Activated CD8-positive, alpha-beta T cell treated with anti-CD3 and anti-CD28 coated beads for 36 hours (primary cell): ENCODE measurements at places on chromosomes 4 and X.

DNA sequence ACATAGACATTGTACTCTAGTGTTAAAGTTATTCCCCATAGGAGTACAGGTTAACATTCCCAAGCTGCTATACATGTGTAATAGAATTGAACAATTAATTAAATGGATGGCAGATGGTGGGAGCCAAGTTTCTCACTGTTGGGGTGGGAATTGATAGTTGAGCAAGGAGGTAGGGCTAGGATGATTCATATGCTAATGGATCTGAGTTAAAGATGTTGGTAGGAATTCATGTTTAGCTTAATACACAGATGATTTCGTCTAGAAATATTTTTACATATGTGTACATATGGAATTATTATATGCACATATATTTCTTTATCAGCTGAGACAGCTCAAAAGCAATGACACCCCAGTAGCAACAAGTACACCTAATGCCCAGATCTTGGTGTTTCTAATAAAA is 26.1 kb upstream of the PAPSS1 start:
- no peaks in the 10 kb centered on the region for H3K36me3 ChIP-seq
- no peak for DNase-seq
- H3K4me1 ChIP-seq = peaks cover 3% of the 10 kb centered on the region
- H3K27me3 ChIP-seq = peaks cover 13% of the 10 kb centered on the region
- H3K27ac ChIP-seq = no peak overlapping the region

GRCh38 chr4:111905511-111905910 is 239.7 kb upstream of the FAM241A start:
- H3K4me1 ChIP-seq = no peaks in the 10 kb centered on the region
- no peak for DNase-seq
- H3K27ac ChIP-seq = no peak overlapping the region
- H3K27me3 ChIP-seq = no peaks in the 10 kb centered on the region
- no peaks in the 10 kb centered on the region for H3K36me3 ChIP-seq

GRCh38 chr4:156829201-156829873 is 142.3 kb downstream of the PDGFC start:
- H3K4me1 ChIP-seq = no peaks in the 10 kb centered on the region
- no peaks in the 10 kb centered on the region for H3K27me3 ChIP-seq
- DNase-seq = no peak
- H3K36me3 ChIP-seq = no peaks in the 10 kb centered on the region

DNA sequence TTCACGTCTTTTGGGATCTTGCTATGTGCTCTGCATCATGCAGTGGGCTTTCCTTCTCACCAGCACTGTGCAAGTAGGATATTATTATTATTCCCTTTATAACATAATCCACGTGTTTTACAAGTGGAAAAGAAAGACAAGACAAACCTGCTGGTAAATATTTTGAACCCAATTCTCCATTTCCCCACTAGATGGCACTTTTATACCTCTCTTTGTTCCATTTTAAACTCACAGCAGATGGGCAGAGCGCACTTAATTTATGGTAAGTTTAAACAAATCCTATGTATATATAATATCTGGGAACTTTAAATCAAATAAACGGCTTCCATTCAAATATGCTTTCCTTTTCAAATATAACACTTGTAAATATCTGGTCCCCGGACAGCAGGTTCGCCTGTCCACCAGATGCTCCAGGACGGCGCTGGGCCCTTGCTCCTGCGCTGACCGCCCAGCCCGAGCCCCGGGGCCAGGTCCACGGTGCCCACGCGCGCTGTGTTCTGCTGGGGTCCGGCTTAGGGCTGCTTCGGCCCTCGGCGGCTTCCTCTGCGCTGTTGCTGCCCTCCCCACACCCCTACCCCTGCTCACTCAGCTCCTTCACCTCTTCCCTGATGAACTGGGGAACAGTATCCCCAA is 31.1 kb downstream of the F11 start:
- H3K36me3 ChIP-seq = no peaks in the 10 kb centered on the region
- H3K27ac ChIP-seq = no peak overlapping the region
- DNase-seq = no peak
- H3K4me3 ChIP-seq = no peak overlapping the region

GRCh38 chr4:27068151-27068867 is 207.7 kb downstream of the STIM2 start:
- peaks cover 3% of the 10 kb centered on the region for H3K27me3 ChIP-seq
- DNase-seq = no peak

GRCh38 chr4:38328989-38329729 is 334.8 kb upstream of the KLF3 start:
- no peak for DNase-seq
- peaks cover 63% of the 10 kb centered on the region for H3K4me1 ChIP-seq
- peaks cover 3% of the 10 kb centered on the region for H3K36me3 ChIP-seq

DNA sequence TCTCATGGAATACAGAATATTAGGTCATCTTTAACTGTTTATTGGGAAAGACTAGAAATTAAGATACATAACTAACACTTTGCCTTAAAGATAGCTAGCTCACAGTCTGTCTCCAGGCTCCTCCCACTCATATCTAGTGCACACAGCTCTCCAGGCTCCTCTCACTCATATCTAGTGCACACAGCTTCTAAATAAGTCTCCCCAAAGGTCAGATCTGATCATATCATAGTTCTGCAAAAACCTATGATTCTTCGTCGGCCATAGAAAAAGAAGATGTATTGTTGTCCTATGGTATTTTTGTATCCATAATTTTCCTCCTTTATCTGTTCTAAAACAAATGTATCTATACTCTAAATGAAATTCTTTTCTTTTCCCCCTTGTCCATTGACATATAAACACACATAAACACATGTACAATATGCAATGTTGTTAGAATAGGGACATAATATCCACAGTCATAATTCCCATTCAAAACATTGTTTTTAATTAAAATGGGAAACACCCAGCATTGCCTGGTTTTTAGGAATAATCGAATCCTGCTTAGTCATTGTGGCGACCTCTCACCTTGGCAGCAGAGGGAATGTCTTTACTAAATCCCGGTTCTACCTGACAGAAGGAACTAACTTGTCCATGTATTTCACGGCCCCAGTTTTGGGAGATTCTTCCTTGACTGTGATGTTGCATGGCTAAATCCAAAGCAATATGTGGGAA is 1282.0 kb downstream of the PCDH7 start:
- no peak overlapping the region for H3K27ac ChIP-seq
- H3K4me3 ChIP-seq = no peak overlapping the region
- H3K4me1 ChIP-seq = no peaks in the 10 kb centered on the region
- H3K27me3 ChIP-seq = no peaks in the 10 kb centered on the region

DNA sequence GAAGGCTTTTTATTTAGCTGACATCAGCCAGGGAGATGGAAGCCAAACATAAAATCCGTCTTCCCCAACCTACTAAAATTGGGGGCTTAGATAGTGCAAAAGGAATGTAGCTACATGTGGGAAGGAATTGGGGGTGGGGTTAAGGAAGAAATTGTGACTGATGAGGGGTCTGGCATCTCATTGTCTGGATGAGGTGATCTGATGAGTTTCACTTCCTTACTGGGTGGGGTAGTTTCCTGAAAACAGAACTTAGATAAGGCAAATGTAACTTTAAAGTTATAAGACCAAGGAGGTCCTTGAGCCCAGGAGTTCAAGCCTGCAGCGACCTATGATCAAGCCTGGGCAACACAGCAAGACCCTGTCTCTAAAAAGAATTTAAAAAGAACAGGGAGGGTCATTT is 105.5 kb upstream of the NEIL3 start:
- H3K4me1 ChIP-seq = no peaks in the 10 kb centered on the region
- no peak for DNase-seq
- H3K4me3 ChIP-seq = no peak overlapping the region
- no peak overlapping the region for H3K27ac ChIP-seq
- no peaks in the 10 kb centered on the region for H3K36me3 ChIP-seq

DNA sequence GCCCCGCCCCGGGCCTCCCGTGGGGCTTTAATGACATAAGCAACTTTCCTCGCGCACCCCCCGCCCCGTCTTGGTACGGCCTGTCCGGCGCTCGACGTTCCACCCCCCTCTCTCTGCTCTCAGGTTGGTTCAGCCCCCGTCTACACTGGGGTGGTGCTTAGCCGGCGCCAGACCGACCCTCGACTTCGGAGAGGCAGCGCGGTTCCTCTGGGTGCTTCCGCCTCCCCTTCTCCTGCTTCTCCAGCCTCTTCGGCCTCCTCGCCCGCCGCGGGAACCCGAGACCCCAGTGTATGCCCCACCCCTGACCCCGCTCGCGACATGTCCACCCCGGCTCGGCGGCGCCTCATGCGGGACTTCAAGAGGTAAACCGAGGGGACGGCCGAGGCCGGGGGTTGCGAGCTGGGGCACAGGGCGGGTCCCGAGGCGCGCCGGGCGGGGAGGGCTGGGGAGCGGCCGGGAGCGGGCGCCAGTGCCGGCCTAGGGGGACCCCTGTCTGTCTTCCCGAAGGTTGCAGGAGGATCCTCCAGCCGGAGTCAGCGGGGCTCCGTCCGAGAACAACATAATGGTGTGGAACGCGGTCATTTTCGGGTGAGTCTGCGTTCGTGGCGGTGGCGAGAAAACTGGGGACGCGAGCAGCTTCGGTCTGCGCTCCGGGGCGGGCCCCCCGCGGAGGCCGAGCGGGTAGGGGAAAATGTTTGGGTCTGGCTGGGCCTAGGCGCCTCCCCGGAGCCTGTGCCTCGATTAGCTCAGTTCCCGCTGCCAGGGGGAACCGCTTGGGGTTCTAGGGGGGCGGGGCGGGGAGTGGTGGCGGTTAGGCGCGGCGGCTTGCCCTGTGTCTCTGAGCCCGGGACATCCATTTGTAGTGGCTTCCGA is at the start of gene UBE2A:
Gene UBE2A, plus strand, starts transcription at position 170 of the 873 bp plus-strand sequence. Its CDS starts 149 bp downstream, at position 319.
- H3K27me3 ChIP-seq = no peaks in the 10 kb centered on the region
- peak; percentile 92 for DNase-seq
- H3K36me3 ChIP-seq = peaks cover 5% of the 10 kb centered on the region
- H3K4me3 ChIP-seq = peak within 1 kb of the TSS; percentile 89
- peak within 1 kb of the TSS; percentile 90 for H3K27ac ChIP-seq

DNA sequence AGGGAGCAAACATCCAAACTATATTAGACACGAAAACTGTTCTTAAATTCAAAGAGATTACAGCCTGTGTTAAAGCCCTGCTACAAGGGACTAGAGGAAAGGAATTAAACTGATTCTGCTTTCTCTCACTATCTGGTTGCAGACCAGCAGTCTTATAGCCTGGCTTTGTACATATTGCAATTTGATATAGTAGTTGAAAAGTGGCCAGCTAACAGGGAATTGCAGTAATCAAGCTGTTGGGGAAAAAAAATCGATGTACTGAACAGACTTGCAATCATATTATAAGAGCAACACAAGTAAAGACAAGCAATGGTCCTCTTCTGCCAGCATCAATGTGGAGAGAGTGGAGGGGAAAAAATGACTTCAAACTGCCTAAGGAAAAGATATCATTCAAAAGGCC is 364.4 kb upstream of the EPHA5 start:
- no peak overlapping the region for H3K4me3 ChIP-seq
- no peaks in the 10 kb centered on the region for H3K36me3 ChIP-seq
- no peak overlapping the region for H3K27ac ChIP-seq
- no peaks in the 10 kb centered on the region for H3K27me3 ChIP-seq
- no peaks in the 10 kb centered on the region for H3K4me1 ChIP-seq

- no peak overlapping the region for H3K27ac ChIP-seq
- H3K4me3 ChIP-seq = no peak overlapping the region
- H3K4me1 ChIP-seq = no peaks in the 10 kb centered on the region
- no peak for DNase-seq
- H3K27me3 ChIP-seq = no peaks in the 10 kb centered on the region
- H3K36me3 ChIP-seq = no peaks in the 10 kb centered on the region
These were observed 399.9 kb downstream of the GPM6A start for GRCh38 chr4:175412161-175412560.

DNA sequence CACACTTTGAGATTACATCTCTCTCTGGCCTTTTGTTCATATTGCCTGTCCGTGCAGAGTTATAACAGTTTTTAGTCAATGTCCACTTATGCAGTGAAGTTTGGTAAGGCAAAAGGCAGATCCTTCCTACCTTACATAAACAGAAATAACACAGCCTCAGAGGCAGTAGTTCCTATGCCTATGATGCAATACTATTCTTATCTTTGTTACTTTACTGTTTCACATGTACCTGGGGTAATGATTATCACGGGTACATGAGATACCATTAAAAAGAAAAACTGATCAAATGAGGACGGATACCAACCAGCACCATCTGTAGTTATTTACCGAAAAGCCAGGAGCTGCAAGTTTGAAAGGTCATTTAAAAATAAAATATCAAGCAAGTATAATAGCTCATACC is 166.8 kb downstream of the BTC start:
- no peak overlapping the region for H3K27ac ChIP-seq
- H3K4me1 ChIP-seq = peaks cover 24% of the 10 kb centered on the region
- H3K36me3 ChIP-seq = no peaks in the 10 kb centered on the region
- peaks cover 1% of the 10 kb centered on the region for H3K27me3 ChIP-seq
- no peak for DNase-seq

DNA sequence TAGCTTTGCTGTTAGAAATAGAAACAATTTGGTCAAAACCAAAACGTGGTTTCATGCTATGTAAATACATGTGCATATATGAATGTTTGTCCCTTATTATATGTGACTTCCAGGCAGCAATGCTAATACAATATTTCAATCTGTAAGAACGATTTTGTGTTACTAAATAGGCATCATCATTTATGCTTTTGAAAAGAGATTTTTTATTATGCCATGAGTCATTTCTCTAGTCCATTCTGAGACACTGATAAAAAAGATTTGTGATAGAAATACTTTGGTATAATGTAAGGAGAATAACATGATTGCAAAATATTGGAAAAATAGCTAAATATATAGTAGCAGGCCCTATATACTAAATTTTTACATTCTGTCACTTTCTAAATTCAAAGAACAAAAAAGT is 28.9 kb downstream of the SYNPO2 start:
- H3K4me3 ChIP-seq = no peak overlapping the region
- DNase-seq = no peak
- peaks cover 14% of the 10 kb centered on the region for H3K27me3 ChIP-seq
- no peaks in the 10 kb centered on the region for H3K4me1 ChIP-seq
- H3K36me3 ChIP-seq = no peaks in the 10 kb centered on the region
- no peak overlapping the region for H3K27ac ChIP-seq

DNA sequence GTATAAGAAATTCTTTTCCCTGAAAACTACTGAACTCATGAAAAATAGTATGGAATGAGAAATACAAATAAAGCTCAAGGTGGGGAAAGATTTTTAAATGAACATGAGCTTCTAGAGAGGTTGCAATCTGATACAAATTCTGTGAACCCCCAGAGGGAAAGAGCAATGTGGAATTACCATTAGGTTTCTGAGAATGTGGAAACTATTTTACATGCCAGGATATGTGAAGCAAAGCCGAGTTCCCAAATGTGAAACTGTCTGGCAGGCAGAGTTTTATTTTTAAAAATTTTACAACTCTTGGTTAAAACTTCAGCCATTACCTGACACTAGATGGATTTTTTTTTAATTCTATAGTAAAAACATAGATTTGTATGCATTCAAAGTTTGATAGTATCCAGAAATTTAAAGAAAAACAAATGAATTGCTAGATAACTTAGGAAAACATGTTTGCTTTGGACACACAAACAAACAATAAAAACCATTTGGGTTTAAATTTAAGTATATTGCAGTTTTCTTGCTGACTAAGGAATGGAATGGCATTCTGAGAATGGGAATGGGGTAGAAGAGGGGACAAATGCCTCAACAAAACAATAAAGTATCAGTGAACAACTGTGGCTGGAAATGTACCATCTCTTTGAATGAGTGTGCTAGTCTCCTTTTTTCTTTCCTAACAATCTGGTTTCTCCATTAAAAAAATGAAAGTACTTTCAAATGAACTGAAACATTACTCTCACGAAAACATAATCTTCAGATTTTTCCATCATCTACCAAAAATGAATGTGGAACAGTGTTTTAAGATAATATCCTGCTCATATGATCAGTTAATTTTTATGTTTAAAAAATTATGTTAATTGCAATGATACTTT is 99.6 kb downstream of the PCDH18 start:
- no peak overlapping the region for H3K4me3 ChIP-seq
- no peaks in the 10 kb centered on the region for H3K27me3 ChIP-seq
- H3K4me1 ChIP-seq = no peaks in the 10 kb centered on the region
- H3K27ac ChIP-seq = no peak overlapping the region
- no peak for DNase-seq
